ENCODE measurements at places on chromosomes 4 and X.

DNA sequence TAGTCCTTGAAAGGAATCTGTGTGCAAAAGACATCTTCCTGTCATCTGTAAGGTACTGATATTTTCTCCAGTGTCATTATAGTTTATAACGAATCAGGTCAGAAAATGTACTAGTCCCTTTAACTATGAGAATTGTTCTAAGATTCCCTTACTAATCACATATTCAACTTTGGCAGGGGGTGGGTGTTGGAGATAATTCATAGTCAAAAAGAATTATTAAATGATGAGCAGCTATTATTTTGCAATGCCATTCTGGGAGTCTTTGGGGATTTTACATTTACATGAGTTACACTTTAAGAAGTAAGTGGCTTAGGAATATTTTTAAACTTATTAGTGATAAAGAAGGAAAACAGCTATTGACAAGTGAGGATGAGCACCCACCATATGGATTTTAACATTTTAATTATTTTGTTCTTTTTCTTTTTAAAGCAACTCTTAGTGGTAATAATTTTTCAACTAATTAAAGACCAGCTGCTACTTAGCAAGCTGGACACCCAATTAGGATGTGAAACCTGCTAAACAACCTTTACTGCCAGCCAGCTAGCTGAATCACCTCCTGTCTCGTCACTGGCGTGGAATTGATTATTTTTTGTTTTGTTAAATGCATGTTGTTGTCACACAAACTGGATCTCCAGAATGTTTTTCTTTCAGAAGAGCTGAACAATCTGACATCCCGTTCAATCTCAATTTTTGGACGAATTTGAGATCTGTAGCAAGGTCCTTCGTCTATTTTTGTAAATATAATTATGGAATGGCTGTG lies 219.2 kb downstream of the ARAP2 start:
- no peak for DNase-seq

- no peak for DNase-seq
These were observed 4.3 kb downstream of the KLHL5 start for GRCh38 chr4:39066371-39066770.

DNA sequence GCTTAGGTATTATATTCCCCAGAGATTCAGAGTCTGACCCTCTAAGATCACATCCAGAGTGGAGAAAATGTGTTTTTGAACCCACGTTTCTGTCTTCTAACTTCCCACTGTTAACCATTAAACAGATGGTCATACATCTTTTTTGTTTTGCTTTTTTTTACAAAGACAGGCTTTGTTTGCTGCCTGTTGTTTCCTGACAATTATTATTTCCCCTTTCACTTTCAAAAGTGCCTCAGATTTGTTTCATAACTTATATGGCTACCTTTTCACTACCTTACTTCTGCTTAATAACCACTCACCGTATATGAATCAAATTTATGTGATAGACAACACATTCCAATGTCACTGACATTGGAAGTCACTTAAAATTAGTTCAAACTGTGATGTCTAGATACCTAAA lies 142.2 kb downstream of the HS3ST1 start:
- no peak for DNase-seq

GRCh38 chr4:164408831-164409230 lies 345.1 kb upstream of the SMIM31 start:
- DNase-seq, result no peak

- no peak for DNase-seq
These were observed 95.1 kb downstream of the MAD2L1 start for GRCh38 chr4:119971431-119972084.

- DNase-seq, result no peak
These were observed 177.3 kb downstream of the PABPC4L start for GRCh38 chr4:134024251-134024650.

- DNase-seq, result peak; percentile 1
These were observed 3.9 kb upstream of the FAM9C start for GRCh38 chrX:13048280-13048679.

DNA sequence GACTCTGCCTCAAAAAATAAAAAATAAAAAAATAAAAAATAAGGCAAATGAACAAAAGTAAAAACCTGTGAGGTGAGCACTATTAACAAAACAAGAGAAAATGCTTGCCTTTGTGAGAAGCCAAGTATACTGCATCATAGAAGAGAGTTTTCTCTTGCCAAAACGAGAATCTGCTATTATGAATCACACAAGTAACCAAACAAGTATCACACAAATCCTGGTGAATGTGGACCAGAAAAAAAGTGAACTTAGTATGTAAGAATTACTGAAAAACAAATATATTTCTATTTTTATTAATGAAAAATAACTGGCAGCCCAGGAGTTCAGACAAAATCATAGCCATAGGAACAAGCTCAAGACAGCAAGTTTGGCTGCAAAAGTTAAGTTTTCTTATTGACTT lies 193.5 kb downstream of the PDGFC start:
- no peak for DNase-seq

GRCh38 chr4:5636766-5637670 lies 71.3 kb downstream of the EVC2 start:
- no peak for DNase-seq

DNA sequence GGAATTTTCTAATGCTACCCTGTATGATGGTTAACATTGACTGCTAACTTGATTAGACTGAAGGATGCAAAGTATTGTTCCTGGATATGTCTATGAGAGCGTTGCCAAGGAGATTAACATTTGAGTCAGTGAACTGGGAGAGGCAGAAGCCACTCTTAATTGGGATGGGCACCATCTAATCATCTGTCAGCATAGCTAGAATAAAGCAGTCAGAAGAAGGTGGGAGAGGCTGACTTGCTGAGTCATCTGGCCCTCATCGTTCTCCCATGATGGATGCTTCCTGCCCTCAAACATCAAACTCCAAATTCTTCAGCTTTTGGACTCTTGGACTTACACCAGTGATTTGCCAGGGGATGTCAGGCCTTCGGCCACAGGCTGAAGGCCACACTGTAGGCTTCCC lies 878.5 kb downstream of the PCDH7 start:
- no peak for DNase-seq

GRCh38 chrX:31894152-31894551 lies 822.3 kb upstream of the FTHL17 start:
- DNase-seq, result no peak

- no peak for DNase-seq
These were observed 36.2 kb downstream of the ARHGAP10 start for GRCh38 chr4:147768113-147768512.

DNA sequence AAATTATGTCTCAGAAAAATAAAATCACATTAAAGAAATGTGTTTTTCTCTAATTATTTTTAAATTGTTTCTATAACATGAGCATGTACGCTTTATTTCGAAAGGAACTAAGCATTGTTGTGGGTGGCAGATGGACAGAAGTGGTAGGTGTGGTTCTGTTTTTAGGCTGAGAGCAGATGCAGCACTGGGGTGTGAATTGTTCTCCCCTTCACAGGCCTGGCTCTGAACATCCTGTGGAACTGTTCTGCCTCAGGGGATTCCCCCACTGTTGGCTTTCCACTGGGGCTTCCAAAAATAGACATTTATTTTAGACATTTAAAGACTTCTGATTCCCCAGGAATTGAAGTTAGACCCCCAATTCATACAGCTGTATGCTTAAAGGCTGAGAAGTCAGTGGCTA lies 41.9 kb upstream of the PDHA2 start:
- DNase-seq, result no peak

DNA sequence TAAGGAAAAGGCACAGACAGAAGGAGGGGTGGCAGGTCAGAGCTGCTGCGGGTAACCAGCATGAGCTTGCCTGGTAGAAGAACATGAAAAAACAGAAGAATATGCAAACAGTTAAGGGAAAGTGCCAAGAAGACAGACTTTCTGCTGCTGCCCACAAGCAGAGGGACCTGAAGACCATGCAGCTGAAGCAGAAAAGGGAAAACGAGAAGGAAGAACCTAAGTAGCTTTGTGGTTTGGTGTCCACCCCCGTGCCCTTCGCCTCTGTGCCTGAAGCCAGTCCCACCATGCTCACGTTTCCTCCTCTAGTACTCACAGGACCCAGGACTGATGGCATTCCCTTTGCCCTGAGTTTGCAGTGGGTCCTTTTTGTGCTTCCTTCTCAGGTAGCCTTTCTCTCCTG lies 62.8 kb downstream of the UBA6 start:
- DNase-seq, result no peak

GRCh38 chrX:128975745-128976144 lies 547.5 kb downstream of the SMARCA1 start:
- DNase-seq, result peak; percentile 17

DNA sequence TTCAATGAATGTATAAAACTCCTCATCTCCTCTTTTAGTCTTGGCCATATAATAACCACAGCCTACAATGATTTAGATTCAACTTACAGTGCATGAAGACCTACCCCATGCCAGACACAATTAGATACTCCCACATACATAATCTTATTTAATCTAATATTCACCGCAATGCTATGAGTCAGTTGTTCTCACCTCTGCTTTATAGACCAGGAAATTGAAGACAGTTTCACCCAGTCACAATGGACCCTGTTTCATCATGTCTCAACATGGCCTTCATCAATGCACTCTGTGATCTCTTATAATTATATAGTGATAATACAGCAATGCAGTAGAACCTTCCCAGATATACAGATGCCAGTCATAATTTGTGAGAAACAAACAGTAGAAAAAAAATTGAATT lies 148.6 kb downstream of the PARM1 start:
- DNase-seq, result no peak

GRCh38 chrX:20595928-20596575 lies 329.3 kb upstream of the RPS6KA3 start:
- no peak for DNase-seq

- peak; percentile 47 for DNase-seq
These were observed at the start of gene CCSER1 for GRCh38 chr4:90127223-90127705. CCSER1 (plus strand) TSS chr4:90127394.

DNA sequence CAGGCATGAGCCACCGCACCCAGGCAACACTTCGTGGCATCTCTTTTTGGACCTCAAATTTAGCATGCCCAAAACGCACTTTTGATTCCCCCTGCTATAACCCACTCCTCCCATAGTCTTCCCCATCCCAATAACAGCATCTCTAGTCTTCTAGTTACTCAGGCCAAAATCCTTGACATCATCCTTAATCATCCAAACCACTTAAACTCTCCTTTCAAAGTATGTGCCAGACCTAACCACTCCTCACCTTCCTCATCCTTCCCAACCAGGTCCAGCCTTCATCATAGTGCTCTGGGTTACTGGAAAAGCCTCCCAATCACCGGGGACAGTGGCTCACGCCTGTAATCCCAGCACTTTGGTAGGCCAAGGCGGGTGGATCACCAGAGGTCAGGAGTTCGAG lies 41.9 kb downstream of the AFAP1 start:
- no peak for DNase-seq

DNA sequence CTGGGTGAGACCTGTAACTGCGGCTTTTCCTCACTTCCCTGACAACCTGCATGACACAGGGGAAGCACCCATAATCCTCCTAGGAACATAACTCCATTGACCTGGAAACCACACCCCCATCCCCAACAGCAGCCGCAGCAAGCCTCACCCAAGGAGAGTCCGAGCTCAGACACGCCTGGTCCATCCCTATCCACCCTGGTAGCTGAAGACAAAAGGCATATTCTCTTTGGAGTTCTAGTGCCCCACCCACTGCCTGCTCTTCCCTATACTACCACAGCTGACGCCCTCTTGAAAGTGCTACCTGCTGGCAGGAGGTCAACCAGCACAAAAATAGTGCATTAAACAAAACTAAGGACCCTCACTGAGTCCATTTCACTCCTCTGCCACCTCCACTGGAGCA lies 1080.9 kb upstream of the IGFBP7 start:
- no peak for DNase-seq

DNA sequence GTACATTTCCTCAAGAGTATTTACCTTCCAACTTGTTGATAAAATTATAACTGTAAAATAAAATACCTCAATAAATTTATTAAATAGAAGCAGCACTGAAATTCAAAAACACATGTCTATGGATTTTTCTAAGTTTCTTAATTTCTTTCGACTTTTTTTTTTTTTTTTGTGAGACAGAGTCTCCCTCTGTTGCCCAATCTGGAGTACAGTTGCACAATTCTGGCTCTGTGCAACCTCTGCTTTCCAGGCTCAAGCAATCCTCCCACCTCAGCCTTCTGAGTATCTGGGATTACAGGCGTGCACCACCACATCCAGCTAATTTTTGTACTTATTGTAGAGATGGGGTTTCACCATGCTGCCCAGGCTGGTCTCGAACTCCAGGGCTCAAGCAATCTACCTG lies 79.8 kb downstream of the IQCM start:
- DNase-seq, result no peak

DNA sequence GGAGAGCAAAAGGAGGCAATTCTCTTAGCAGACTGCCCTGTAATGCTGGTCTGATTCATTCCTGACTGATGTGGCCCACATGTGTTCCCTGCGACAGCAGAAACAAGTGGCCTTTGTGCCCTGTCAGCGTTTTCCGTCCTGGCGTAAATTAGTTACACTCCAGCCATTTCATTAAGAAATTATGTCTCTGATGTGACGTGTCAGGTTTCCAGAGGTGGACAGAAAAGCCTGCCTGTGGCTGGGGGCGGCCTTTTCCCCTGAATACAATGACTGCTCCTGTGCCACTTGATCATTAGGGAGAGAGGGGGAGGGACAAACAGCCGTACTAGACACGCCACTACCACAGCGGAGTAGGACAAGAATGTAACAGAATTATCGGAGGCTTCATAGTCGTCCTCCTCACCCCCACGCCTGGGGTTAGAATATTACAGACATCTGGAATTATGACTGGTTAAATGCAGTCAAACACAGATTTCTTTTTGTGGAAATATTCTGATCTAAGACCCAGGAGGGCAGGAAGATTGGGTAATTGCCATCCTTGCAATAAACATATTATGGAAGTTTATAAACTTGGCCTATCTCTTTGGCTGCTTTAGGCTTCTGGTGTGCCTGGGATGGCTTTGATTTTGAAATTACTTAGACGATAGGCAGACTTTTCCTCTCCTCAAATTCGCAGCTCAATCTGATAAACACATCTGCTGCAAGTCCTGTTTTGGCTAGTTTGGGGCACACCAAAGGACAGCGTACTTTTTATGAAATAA lies 146.2 kb upstream of the BCOR start:
- DNase-seq, result no peak

DNA sequence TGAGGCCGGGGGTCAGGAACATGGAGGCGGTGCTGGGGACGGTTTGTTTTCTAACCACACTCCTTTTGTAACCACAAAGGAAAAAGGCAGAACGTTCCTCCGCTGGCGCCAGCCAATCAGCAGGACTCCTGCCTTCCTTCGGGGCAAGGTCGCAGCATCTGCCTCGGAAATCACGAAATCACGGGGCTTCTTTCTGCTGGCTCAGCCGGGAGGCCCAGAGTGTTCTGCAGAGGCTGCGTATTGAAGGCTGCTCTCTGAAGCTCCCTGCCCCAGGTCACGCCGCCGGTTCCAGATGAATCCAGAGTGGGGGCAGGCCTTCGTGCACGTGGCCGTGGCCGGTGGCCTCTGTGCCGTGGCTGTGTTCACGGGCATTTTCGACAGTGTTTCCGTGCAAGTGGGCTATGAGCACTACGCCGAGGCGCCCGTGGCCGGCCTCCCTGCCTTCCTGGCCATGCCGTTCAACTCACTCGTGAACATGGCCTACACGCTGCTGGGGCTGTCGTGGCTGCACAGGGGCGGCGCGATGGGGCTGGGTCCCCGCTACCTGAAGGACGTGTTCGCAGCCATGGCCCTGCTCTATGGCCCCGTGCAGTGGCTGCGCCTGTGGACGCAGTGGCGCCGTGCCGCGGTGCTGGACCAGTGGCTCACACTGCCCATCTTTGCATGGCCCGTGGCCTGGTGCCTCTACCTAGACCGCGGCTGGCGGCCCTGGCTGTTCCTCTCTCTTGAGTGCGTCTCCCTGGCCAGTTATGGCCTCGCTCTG lies 9.4 kb downstream of the TMEM187 start:
- DNase-seq, result no peak

- DNase-seq, result no peak
These were observed 32.3 kb upstream of the ZFX start for GRCh38 chrX:24117258-24117657.

- no peak for DNase-seq
These were observed 24.9 kb downstream of the DOCK11 start for GRCh38 chrX:118520216-118521206.
